ENCODE measurements at places on chromosomes 3 and 15.

- DNase-seq, result no peak
These were observed 239.7 kb downstream of the RPLP1 start for GRCh38 chr15:69692342-69692741.

GRCh38 chr3:185423178-185423577 is 60.2 kb downstream of the MAP3K13 start:
- DNase-seq, result no peak

GRCh38 chr3:31246293-31247062 is 286.2 kb upstream of the STT3B start:
- DNase-seq, result no peak

DNA sequence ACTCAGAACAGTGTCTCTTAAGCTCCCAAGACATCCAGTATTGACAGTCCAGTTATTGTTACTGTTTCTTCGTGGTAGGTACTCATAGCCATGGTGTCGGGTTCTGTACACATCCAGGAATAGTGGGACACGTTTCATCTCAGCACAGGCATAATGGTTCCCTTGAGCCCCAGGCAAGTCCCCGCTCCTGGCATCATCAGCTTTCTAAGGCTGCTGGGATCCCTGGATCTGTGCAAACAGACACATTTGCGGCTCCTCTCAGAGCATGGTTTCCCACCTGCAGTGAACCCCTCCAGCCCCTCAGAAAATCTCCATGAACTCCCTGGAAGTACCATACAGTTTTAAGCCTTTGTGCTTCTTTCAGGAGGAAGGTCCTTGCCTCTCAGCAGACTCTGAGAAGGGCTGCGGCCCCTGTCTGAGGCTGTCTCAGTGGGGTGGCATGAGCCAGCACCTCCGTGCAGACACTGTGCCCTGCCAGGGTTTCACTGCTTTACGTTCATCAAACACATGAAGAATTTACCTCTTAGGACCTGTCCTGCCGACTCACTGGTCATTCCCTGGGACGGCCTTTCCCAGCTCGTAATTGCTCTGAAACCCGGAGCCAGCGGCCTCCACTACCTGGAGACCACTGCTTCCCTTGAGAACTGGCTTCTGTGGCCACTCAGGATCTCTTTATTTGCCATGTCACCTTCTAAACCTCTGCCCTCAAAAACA is 124.9 kb downstream of the LRRK1 start:
- DNase-seq, result peak; percentile 8

- DNase-seq, result no peak
These were observed at the start of gene SEMA3G for GRCh38 chr3:52444860-52445793. Gene SEMA3G, minus strand, starts transcription at chr3:52445103. Its CDS starts 76 bp downstream, at chr3:52445027.

- no peak for DNase-seq
These were observed 24.1 kb upstream of the MRPL3 start for GRCh38 chr3:131526801-131527347.

- no peak for DNase-seq
These were observed 150.1 kb upstream of the CCDC54 start for GRCh38 chr3:107227091-107227490.

DNA sequence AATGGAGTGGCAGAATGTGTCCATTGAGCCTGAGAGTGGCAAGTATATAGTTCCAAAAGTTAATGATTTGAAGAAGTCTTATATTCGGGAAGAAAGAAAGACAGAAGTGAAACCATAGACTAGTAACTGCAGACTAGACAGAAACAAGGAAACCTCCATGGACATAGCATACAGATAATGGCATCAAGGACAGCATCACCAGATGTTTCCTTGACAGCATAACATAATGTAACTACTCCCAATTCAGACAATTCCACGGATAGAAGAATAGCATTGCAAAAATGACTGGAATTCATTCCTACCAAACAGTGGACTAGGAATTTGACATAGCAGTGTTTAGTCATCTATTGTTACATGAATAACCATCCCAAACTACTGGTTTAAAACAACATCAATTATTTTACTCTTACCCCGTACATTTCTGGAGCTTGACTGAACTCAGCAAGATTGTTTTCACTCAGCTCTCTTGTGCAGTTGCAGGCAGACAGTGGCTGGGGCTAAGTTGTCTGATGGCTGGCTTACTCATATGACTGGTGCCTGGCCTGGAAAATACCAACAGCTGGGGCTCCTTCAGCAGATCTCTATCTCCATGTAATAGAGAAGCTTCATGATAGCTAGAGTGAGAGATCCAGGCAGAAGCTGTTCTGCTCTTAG is 109.7 kb upstream of the GADL1 start:
- no peak for DNase-seq

- DNase-seq, result no peak
These were observed 4.0 kb upstream of the IL17RD start for GRCh38 chr3:57169108-57169507.

GRCh38 chr3:108133048-108133369 is 42.2 kb upstream of the CD47 start:
- DNase-seq, result no peak

GRCh38 chr3:141272906-141273662 is 41.5 kb downstream of the PXYLP1 start:
- DNase-seq, result no peak

GRCh38 chr15:80570553-80570952 is 124.6 kb upstream of the ABHD17C start:
- DNase-seq, result no peak

- no peak for DNase-seq
These were observed 64.7 kb downstream of the OXSM start for GRCh38 chr3:25854635-25855034.

GRCh38 chr15:28929200-28929599 is 43.4 kb downstream of the APBA2 start:
- no peak for DNase-seq

DNA sequence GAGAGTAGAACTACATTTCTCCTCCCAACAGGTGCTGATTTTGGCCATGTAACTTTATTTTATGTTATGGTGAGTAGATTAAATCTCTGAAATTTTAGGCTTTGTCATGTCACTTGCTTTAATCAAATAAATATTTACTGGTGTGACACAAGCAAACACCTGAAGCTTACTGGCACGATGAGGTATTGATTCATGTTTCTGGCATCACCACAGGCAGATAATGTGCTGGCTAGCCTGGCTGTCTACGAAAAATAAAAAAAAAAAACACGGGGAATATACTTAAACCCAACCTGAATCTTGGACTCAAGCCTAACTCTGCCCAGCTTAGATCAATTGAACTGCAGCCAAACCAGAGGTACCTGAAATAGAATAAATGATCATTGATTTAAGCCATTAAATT is 65.6 kb upstream of the CADM2 start:
- no peak for DNase-seq

- DNase-seq, result no peak
These were observed 80.7 kb upstream of the SPATA12 start for GRCh38 chr3:56979791-56980190.

DNA sequence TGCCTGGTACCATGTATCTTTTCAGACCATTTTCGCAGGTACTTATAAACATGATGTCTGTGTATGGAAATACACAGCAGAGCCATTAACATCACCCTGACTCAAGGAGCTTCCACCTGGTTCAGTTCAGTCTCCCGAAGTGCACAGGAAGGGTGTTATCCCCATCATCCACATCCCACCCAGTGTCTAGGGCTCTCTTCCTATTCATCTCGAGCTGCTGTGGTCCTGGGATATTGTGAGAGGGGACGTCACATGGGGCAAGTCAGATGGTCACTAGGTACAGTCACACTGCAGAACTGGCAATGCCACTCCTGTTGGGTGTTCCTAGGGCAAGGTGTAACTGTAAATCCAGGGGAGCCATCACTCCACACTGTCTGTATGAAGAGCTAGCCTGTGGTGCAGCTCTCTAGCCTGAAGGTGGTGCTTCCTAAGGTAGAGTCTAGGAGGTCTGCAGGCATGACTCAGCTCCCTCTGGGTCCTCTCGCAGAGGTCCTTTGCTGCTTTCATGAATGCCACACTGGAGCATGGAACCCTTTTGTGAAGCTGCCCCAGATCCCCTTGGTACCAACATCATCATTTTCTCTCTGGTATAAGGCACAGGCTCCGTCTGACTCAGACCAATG is 13.9 kb downstream of the ISLR2 start:
- DNase-seq, result no peak

DNA sequence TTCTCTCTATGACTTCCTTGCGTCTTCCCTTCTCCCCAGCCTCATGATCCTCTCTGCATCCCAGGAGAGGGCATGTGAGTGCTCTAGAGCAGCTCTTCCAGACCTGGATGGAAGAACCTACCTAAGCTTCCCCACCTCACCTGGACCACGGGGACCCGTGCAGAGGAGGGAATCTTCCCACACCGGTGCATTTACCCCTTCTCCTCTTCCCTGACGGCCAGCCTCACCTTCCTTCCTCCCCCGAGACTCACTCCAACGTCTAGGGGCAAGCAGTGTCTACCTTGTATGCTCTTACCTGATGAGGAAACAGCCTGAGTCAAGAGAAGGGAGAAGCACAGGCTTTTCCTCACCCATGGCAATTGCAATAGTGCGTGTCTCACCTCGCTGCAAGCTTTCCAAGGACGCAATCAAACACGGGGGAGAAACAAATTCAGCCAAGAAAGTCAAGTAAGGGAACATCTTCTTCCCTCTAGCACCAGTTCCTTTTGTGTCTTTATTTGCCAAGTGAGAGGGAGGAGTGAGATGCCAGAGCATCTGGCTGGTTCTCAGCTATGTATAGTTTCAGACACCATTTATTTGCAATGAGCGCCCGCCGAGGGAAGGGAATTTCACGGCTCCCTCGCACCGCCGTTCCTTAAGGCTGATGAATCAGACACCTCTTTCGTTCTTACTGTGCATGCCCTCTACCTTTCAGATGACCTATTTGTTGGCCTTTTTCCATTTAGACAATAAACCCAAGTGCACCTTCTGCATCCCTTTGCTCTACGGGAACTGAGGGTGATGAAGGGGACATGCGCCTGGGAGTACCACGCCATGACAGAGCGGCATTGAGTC is 1.8 kb upstream of the CCR9 start:
- DNase-seq, result no peak

DNA sequence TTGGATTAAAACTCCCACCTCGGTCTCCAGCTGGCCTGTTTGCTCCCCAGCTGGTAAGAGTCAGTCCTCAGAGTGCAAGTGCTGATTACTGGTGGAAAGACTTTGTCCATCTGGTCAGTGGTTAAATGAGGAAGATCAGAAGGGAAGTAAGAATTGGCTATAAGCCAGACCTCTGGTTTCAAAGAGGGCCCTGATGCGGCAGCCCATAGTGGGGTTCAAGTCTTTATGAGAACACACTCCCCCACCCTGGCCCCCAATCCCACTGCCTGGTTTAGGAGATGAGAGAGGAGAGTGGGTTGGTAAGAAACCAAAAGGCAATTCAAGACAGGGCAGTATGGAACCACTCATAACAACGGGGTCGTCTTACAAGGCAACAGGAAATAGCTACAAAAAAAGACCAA is 65.0 kb downstream of the FRMD4B start:
- DNase-seq, result no peak

DNA sequence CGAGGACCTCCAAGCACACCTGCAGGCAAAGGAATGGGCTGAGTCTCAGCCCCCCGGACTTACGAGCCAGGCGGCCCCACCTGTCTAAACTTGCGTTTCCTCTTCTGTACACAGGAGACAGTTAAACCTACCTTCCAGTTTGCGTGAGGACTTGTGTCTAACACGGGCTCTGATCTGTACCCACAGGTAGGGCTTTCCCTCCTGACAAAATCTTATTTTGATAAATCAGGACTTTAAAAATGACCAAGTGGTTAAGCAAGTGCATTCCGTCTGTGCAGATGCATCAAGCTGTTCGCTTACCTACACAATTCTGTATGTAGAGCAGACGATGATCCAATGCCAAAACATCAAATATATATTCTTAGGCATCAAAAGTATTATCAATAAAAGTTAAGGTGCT is 238.0 kb downstream of the XXYLT1 start:
- no peak for DNase-seq

DNA sequence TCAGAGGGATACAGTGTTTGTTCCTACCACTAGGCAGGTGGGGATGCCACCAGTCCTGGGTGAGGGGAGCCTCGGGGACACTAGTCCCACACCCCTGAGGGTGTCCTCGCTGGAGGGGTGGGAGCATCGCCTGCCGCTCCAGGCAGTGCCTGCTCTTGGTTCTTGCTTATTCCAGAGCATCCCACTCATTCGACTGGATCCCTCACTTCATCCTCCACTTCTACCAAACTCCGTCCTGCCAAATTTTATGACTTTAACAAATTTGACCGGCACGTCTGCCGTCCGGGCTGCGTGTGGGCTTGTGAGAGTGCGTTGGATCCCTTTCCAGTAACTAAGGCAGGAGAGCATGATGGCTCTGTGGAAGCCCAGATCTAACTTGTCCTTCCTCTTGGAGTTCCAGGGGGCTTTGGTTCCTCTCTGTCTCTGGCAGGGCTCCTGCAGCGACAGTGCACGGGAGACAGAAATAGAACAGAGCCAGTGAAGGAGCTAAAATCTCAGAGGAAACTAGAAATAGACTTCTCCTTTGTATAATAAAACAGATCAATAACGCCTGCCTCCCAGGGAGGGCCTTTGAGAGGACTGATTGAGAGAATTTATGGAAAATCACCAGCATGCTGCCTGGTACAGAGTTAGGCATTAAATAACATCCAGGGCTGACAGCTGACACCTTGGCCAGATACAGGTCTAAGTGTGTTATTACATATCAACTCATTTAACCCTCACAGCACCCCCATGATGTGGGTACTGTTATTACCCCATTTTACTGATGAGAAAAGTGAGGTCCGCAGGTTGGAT is 34.5 kb downstream of the MGLL start:
- no peak for DNase-seq

GRCh38 chr3:148075771-148076716 is 621.7 kb upstream of the AGTR1 start:
- DNase-seq, result no peak

GRCh38 chr3:127446756-127447155 is 143.8 kb downstream of the TPRA1 start:
- peak; percentile 3 for DNase-seq

- no peak for DNase-seq
These were observed 15.2 kb downstream of the GK5 start for GRCh38 chr3:142210144-142210543.

DNA sequence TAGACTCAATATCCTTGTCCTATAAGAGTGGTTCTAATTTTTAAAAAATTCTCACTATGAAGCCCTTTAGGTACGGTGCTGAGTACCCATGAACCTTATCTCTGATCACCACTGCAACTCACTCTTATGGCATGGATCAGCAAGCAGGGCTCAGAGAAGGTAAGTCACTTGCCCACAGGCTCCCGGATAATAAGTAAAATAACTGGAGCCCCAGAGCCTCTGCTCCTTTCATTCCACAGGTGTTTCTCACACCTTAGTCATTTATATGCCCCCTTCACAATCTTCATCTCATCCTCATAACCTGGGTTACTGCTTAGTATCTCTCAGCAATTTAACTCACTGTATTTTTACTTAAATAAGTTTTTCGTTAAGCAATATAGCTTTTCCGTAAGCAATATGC is 28.4 kb upstream of the AKAP13 start:
- no peak for DNase-seq

DNA sequence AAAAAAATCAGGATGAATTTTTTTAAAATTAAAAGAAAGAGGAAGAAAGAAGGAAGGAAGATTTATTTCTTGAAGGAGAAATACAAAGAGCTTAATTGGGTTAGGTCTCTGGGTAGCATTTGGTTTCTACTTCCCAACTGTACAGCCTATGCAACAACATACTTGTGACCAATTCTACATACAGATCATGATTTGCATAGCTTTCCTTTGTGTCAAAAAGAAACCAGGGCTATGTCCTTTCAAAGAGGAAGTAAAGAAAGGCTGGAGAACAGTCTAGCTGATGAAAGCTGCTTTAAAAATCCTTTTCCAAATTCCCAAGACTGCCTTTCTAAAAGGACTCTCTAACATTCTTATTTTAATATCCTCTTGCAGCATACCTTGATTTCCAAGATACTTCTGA is 6.1 kb upstream of the HGD start:
- no peak for DNase-seq
